ENCODE measurements at places on chromosomes 3 and 15. TPM values are rescaled to one million over a fixed set of nuclear protein-coding genes. Genes with fewer than 3 reads are reported as not detected.

DNA sequence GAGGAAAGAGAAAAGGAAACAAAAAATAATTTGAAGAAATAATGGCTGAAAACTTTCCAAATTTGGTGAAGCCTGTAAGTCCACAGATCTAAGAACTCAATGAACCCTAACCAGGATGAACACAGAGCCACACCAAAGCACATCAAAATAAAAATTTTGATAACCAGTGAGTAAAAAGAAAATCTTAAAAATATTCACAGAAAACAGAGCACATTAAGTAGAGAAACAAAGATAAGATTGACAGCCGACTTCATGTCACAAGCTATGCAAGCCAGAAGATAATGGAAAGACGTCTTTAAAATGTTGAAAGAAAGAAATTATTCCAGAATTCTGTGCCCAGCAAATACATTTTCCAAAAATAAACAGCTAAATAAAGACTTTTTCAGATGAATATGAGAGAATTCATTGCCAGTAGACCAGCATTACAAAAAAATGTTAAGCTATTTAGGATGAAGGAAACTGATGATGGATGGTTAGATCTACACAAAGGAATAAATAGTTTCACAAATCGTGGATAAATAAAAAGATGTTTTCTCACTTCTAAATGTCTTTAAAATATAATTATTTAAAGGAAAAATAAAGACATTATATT, 140.2 kb upstream of the SKOR1 start:
- no peaks in the 10 kb centered on the region for H3K36me3 ChIP-seq
- H3K4me1 ChIP-seq: no peaks in the 10 kb centered on the region
- no peaks in the 10 kb centered on the region for H3K27me3 ChIP-seq
- H3K4me3 ChIP-seq: no peak overlapping the region
- H3K27ac ChIP-seq: no peak overlapping the region

Gene CCR5
- 5.3 TPM for total RNA-seq

Gene ANKRD34C
- not detected for total RNA-seq

Gene MUC20
- 14.3 TPM for total RNA-seq

Gene ILDR1
- total RNA-seq: 8.3 TPM
